ENCODE measurements at places on chromosomes 12 and 14. TPM values are rescaled to one million over a fixed set of nuclear protein-coding genes. Genes with fewer than 3 reads are reported as not detected.

DNA sequence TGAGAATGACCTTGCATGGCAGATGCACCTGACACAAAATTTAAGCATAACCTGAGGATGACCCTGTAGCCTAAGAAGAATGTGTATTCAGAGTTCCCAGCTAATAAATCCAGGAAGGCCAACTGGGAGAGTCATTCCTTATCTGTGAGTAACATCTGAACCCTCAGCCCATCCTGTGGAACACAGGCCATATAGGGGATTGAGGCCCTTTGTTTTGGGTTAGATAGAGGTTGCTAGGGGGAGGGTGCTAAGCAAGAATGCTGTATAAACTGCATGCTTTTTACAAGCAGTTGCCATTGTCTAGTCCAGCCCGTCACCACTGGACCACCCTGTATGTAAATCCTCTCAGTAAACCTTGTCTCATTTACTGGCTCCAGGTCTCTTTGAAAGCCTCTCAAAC is 77.0 kb downstream of the BICD1 start:
- peak; percentile 59 for DNase-seq

DNA sequence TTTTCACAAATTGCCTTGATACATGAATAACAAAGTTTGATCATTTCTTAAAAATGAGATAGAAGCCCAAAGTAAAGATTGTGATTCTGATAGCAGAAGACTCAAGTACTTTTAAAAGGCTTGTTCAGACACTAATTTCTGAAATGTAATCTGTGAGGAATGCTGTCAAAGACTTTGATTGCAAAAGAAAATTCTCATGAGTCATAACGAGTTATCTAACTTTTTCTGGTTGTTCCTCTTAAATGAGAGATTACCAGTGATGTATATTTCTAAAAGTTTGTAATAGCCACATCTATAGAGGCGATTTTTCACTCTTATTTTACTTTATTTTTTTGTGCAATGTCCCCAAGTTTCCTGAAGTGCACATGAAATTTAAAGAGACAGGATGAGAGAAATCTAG is 7.0 kb downstream of the PYGL start:
- no peak for DNase-seq

The LRP6 gene
- polyA plus RNA-seq = 26.6 TPM

- DNase-seq = no peak
Observed at GRCh38 chr12:64618953-64619590, 8.8 kb downstream of the RASSF3 start.

DNA sequence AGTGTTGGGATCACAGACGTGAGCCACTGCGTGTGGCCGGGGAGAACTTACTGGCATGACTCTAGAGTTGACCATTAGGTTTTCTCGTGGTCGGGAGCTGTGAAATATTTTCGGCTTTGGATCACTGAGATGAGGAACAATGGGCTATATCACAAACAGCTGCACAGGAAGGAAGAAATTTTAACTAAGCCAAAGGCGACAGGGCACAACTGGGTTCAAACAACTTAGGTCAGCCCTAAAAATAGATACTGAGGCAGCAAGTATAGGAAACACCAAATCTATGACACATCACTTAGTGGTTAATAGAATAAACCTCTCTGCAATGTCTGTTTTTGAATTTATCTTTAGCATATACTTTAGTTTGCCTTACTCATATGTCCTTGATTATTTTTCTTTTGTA is 162.9 kb downstream of the LRIG3 start:
- no peak for DNase-seq

DNA sequence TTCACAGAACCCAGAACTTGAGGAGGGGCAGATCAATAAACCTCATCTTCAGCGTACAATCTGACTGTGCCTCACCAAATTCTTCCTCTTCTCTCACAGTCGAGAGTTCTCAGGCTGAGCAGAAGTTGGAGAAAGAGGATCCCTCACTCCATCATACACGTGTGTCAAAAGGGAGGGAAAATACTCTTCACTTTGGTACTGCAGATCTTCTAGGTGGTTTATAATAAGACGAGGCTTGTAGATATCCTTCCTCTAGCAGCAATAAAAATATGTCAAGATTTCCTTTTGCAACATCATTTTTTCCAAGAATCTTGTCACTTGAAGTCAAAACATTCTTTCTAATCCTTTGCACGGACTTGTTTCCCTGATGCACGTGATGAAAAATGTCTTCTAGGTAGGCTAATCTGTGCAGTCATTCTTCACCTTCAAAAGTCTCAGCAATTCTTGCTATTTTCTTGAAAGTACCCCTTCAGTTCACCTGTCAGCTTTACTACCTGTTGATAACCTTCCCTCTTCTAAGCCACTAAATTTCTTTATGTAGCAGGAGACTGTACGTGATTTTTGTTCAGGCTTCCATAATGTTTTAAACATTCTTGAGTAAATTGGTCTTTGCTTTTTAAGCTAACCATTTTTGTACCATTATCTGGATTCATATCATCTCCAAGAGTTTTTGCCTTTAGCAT is 214.1 kb downstream of the NUAK1 start:
- DNase-seq = no peak

- DNase-seq = no peak
Observed at GRCh38 chr12:82524641-82525040, 162.1 kb upstream of the TMTC2 start.

DNA sequence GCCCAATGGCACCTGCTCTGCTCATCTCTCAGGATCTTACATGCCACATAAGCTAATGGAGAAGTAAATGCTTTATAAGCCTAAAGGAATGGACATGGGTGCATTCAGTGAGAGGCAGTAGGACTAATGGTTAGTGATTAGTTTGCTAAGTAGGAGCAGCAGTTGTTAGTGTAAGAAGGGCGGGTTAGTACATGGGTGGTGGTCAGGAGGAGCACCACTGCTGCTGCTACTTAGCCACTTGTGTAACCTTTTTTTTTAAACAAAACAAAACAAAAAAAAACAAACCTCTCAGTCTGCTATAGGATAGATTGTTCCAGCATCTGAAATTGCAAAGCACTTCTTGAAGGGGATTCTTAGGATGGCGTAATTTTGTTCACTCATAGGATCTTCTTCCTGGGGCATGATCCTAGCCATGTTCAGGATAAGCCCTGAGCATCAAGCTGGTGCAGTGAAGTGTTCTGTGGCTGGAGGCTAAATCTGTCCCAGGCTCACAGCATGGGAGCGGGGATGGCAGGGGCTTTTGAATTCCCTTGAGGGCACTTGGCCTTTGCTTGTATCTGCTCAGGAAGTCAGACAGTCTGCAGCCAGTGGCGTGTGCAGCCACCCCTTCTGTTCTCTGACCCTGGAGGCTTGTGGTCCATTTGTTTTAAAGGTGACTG is 63.6 kb downstream of the CHST11 start:
- DNase-seq = no peak

The DBX2 gene
- not detected for polyA plus RNA-seq

The GPHN gene
- 12.8 TPM for polyA plus RNA-seq

DNA sequence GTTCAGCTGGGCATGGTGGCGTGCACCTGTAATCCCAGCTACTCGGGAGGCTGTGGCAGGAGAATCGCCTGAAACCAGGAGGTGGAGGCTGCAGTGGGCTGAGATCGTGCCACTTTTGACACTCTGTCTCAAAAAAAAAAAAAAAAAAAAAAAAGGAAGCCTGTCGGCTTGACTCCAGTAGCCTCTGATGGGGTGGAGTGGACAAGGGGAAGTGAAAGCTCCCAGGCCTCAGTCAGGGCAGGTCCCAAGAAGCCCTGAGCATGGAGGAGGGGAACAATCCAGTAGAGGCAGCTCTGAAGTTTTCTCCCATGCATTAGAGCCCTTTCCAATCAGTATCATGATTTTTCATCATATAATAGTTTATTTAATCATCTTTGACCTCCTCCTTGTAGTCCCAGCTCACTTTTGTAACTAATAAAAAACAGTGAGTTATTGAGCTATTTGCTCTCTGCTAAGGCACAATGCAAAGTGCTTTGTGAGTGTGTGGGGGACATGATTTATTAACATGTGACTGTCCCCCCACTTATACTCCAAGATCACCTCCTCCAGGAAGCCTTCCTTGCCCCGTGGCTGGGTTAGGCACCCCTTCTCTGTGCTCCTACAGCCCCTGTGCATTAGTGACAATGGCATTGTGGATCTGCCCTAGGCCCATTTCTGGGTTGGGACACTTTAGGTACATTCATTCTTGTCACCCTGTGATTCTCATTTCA is 4.7 kb upstream of the SSH1 start:
- no peak for DNase-seq

The TAS2R8 gene
- polyA plus RNA-seq = not detected

DNA sequence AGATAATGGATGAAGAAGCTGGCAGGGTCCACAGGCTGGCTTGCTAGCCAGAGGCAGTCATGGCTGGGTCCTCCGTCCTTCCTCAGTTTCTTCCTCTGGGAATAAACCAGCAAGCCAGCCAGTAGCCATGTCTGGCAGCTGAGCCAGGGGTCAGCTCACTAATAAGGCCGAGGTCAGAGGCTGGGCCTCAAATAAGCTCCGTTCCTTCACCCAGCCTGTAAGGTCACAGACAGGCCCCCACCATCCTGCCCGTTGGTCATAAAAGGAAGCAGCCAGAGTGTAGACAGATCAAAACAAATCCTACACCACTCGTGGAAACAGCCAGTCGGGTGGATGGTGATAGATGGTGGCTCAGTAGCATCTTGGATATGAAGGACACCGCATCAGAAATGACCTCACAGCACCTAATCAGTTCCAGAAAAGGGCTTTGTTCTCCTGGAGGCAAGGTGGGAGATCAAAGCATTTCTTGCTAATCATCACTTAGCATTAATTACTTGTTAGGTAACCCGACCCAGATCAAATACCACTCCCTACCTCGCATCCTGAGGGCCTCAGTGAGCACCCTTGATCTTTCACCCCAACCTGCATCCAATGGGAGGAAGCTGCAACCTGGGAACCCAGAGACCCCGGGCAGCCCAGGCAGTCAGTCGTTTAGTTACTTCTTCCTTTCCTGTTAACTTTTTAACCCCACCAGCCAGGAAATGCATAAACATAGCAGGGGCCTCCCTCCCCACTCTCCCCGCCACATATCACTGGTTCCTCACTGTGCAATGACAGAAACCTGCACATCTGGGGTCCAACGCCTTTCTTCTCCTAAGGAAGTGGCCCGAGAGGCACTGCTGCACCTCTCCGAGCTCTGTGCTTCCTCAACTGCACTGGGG is 90.2 kb downstream of the KDM2B start:
- no peak for DNase-seq

The LARP4 gene
- 40.3 TPM for polyA plus RNA-seq

DNA sequence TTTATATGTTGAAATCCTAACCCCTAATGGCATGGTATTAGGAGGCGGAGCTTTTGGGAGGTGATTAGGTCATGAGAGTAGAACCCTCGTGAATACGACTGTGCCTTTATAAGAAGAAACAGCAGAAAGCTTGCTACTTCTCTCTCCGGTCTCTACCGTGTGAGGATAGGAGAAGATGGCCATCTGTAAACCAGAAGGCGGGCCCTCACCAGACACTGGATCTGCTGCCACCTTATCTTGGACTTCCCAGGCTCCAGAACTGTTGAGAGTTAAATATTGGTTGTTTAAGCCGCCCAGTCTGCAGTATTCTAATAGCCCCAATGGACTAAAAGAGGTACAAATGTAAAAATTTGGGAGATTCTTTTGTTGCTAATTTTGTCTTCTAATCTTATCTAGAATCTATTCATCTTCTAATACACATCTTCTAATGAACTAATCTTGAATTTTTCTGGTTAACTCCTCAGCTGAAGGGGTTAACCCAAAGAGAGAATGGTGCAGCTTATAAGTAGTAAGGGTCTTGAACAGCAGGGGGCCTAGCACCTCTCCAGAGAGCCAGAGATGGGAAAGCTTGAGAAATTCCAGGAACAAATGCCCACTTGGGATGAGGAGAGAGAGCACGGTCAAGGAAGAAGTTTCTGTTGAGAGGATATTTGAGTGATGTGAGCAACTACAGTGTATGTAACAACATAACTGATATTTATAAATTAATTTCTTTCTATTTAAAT is 264.0 kb upstream of the GRIP1 start:
- no peak for DNase-seq

DNA sequence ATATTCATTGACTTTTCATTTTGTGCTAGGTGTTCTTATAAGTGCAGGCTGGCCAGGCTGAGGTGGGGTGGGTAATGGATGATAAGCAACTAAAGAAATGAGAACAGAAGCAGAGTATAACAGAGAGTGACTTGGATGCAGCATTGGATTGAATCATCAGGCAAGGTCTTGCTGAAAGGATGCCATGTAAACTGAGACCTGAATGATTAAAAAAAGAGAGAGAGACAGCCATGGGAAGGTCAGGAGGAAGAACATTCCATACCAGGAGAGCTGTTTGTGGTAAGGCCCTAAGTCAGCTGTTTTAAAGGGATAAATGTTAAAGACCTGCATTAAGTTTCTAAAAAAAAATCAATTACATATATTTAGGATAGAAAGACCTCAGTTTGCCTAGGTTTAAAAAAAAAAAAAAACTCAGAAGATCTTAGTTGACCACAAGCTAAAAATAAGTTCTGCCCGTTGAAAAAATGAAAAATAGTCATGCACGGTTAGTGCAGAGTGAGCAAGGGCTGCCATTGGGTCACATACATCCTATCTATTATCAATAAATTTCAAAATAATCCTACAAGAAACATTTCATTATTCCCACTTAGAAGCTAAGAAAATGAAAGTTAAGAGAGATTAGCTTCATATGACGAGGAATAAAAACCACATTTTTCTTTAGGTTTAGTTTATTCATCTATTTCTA is 37.2 kb downstream of the IFNG start:
- no peak for DNase-seq

The HVCN1 gene
- 0.46 TPM for polyA plus RNA-seq

- DNase-seq = peak; percentile 42
Observed at GRCh38 chr12:88310069-88310468, 168.0 kb downstream of the TMTC3 start.

GRCh38 chr12:64716371-64716770 is 42.8 kb downstream of the GNS start:
- DNase-seq = no peak

DNA sequence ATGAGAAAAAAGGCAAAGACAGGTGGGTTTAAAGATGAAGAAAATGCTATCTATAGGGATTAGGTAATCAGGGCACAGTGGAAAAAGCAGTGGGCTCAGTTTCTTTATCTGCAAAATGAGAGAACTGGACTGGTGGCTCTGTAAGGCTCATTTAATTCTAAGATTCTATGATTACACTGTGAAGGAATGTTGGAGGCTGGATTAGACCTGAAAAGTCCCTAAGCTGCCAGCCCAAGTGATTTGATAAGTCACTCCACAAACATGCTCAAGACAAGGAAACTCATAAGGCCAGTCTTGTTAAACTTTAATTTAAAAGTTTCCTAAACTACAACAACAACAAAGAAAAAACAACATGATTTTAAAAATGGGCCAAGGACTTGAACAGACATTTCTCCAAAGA is 75.1 kb downstream of the DCAF5 start:
- DNase-seq = peak; percentile 31

DNA sequence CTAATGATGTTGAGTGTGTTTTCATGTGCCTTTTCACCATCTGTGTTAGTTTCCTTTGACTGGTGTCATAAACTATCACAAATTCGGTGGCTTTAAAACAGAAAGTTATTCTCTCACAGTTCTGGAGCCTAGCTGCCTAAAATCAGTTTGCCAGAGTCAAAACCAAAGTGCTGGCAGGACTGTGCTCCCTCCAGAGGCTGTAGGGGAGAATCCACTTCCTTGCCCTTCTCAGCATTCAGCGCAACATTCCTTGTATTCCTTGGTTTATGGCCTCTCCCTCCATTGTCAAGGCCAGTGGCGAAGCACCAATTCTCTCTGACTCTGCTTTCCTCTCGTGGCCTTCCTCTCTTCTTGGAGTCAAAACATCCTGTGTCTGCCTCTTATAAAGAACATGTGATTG is 174.2 kb upstream of the PDE3A start:
- peak; percentile 48 for DNase-seq

The MFAP5 gene
- polyA plus RNA-seq = 0.40 TPM
